ENCODE measurements at places on chromosomes 6 and 20.

DNA sequence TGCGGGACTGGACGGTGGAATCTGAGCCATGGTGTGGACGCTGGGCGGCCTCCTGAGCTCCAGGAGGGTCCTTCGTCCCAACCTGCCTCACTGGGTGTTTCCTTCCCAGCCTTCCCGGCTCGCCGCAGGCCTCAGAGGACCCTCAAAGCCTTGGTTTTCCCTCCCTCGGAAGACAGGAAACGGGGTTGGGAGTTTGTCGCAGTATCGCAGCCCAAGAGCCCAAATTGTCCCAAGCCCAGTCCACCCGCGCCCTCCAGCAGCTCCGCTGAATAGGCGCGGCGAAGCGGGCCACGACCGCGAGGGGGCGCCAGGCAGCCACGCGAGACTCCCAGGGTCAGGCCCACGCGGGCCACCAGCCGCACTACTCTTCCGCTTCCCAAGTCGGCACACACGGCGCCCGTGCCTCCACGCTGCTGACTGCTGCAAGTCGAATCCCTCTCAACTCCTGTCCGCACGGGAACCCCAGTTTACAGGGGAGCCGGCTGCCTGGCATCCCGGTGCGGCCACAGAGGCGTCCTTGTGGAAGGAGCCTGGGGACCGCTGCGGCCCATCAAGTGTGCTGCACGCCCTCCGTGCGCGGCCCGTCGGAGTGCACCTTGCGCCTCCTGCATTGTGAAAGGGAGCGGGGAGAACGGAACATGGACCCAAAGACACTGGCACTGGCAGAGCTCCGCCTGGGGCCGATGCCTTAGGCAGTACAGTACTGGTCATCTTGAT is 40.4 kb upstream of the HMGA1 start:
- DNase-seq, result peak; percentile 93

- DNase-seq, result no peak
Observed at GRCh38 chr20:40639676-40640355, 49.2 kb downstream of the MAFB start.

GRCh38 chr20:23061734-23062561 is 12.5 kb upstream of the THBD start:
- no peak for DNase-seq

- peak; percentile 76 for DNase-seq
Observed at GRCh38 chr6:35522660-35523658, 10.3 kb upstream of the TULP1 start.

GRCh38 chr6:162726947-162727321 is 632 bp downstream of the PRKN start:
- no peak for DNase-seq

DNA sequence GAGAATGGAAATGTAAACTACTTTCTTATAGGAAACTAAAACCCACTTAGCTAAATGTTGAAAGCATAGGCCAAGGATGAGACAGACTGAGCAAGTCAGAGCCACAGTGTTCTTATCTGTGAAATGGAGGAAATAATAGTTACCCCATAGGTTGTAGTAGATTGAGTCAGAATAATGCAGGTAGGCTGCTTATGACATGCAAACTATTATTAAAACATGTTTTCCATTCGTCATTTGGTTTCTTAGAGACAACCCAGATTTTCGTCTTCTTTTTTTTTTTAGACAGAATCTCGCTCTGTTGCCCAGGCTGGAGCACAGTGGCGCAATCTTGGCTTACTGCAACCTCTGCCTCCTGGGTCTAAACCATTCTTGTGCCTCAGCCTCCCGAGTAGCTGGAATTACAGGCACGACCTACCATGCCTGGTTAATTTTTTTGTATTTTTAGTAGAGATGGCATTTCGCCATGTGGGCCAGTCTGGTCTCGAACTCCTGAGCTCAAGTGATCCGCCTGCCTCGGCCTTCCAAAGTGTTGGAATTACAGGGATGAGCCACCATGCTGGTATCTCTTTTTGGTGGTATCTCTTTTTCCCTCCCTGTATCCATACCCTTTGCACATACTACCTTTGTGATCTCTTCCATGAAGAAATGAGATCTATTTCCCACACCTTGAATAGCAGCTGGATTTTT is 196.5 kb upstream of the ZNF217 start:
- no peak for DNase-seq

DNA sequence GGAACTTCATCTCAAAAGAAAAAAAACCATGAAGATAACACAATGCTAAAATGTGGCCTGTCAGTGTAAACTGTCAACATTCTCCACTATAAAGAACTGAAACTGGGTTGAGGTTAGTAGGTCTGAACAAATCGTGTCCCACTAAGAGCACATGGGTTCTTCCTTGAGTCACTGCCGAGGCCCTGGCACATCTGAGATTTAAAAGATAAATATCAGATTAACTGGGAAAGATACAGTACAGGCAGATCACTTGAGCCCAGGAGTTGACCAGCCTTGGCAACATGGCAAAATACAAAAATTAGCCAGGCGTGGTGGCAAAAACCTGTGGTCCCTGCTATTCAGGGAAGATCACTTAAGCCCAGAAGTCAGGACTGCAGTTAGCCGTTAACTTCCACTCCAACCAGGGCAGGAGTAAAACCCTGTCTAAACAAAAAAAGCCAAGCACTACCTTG is 5.6 kb downstream of the EEF1A1 start:
- no peak for DNase-seq

DNA sequence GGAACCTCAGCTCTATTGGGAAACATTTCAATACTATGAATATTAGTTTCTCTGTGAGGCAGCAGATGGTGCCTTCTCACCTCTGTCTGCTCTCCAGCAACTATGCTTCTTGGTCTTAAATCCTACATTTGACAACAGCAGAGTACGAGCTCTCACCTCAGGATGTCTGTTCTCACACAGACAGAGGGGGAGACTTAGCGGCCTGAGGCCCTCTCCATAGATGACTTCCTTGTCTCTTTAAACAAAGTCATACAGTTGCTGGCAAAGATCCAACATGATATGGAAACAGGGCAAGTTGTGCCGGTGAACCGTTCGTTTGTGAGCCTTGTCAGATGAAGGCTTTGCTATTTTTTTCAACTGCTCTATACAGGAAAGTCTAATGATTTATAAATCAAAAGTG is 43.7 kb upstream of the GABRR1 start:
- no peak for DNase-seq

DNA sequence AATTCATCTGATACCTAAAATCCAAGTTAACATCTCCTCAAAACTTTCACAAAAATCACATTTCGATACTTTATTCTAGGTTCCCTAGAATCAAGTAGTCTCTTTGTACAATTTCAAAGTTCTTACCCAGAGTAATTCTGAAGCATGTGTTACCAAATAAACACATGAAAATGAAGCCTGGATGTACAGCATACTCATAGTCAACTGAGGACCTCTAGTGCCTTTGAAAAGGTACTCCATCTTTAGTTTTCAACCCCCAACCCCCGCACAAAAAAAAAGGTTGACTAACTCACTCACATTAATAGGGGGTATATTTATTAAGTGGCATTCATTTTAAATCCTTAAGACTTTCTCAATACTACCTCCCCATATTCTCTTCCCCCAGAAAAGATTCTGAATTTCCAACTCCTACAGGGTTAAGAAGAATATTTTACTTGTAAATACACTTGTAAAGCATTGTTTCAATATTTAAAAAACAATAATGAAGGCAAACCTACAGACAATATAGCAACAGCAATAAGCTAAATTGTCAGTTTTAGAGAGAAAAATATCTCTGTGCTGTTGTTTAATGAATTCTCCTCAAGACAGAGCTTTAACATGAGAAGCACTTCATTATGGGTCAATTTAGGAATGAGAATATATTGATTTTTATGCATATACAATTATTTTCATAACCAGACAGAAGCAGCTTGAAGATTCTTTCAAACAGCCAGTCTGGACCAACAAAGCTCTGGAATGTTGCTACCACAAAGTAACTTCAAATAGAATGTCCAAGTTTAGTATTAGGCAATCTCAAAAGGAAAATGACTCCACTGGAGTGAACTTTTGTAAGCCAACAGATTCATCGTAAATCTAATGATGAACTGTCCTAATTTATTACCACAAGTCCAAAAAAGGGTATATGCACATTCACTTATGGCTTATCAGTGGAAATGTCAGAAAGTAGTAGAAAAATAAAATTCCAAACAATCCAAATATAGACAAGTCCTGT is 3.3 kb downstream of the PLN start:
- DNase-seq, result no peak

GRCh38 chr6:33768644-33769120 is 20.2 kb downstream of the LEMD2 start:
- peak; percentile 19 for DNase-seq

- DNase-seq, result no peak
Observed at GRCh38 chr20:61819574-61819846, 246.2 kb downstream of the TAF4 start.

DNA sequence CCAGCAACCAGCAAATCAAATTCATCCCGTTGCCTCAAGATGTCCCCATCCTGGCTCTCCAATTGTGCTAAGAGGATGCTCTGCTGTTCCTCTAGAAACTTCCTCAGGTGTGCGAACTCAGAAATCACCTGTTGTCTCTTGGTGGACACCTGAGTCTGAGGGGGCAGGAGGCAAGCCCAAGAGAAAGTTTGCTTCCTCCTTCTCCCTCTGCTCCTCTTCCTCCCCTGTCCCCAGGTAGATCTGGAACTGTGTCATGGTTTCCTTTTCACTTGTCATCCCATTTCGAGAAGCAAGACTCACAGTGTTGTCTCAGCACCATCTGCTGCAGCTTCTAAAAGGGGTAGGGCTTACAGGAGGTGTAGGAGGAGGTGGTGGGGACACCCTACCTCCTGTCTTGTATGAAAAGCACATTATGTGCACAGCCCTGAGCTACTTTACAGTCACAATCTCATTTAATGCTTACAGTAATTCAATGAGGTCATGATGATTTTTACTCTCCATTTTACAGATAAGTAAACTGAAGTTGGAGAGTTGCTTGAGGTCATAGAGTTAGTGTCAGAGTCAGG is 2.5 kb downstream of the TRIM10 start:
- DNase-seq, result no peak

DNA sequence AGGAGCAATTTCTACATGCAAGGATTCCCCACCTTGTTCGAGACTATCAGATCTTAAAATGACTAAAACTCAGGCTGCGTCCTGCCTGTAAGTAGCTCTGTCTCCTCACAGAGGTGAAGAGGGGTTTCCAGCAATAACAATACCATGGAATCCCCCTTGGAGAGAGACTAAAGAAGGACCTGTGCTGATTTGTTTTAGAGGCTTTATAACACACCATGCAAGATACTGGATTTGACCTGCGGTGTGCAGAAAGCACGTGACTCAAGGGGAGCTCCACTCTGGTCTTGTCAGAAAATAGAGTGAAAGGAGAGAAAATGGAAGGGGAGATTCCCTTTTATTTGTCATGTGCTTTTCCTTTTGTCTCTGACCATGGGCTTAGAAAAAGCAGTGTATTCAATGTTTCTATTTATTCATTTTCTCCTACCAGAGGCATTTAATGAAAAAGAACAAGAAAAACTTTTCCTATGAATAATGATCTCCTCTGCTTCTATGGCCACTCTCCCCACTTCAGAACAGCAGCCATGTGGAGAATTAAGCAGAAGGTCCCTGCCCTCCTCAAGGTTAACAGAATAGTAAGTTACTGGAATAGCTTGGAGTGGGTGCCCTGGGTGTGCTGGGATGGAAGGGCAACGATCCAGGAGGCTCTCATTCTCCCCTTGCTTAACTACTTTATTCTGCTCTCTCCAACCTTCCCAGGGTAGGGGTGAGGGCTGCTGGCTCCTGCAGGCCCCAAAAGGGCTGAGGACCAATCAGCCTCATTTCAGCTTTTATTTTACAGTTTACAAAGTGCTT is 19.2 kb upstream of the MRPS10 start:
- DNase-seq, result no peak

- DNase-seq, result no peak
Observed at GRCh38 chr6:33215271-33216116, 7.2 kb downstream of the RING1 start.

- DNase-seq, result no peak
Observed at GRCh38 chr6:13742961-13743735, 31.5 kb upstream of the RANBP9 start.

DNA sequence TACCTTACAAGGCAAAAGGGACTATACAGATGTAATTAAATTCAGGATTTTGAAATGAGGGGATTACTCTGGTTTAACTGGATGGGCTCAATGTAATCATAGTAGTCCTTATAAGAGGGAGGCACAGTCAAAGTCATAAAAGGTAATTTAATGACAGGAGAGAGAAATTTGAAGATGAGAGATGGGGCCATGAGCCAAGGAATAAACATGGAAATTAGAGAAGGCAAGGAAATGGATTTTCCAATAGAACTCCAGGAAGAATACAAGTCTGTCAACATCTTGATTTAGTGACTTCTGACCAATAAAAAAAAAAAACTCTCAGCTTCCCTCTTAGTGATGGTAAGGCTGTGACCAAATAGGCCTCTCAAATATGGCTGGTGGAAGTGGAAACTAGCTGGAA is 101.9 kb upstream of the BEND3 start:
- DNase-seq, result no peak

DNA sequence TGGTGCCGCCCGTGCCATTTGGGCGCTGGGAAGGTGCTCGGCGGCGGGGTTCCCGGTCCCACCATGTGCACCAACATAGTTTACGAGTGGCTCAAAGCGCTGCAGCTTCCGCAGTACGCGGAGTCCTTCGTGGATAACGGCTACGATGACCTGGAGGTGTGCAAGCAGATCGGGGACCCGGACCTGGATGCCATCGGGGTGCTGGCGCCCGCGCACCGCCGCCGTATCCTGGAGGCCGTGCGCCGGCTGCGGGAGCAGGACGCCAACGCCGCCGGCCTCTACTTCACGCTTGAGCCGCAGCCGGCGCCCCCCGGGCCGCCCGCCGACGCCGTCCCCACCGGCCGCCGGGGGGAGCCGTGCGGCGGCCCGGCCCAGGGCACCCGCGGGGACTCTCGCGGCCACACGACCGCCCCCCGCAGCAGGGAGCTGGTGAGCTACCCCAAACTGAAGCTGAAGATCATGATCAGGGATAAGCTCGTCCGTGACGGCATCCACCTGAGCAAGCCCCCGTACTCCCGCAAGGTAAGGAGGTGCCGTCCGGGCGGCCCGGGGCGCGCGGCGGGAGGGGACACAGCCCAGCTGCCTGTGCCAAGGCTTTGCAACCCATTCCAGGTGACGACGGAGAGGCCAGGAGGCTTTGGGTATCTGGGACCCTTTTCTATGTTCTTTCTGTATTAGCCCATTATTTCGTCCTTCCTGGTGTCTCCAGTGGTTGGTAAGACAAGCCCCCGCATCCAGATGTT is 547 bp downstream of the SAMD5 start:
- DNase-seq, result no peak
